ENCODE measurements at places on chromosomes 5 and 9.

- DNase-seq: no peak
Measured at GRCh38 chr9:129176701-129177442, 1.2 kb downstream of the IER5L start.

DNA sequence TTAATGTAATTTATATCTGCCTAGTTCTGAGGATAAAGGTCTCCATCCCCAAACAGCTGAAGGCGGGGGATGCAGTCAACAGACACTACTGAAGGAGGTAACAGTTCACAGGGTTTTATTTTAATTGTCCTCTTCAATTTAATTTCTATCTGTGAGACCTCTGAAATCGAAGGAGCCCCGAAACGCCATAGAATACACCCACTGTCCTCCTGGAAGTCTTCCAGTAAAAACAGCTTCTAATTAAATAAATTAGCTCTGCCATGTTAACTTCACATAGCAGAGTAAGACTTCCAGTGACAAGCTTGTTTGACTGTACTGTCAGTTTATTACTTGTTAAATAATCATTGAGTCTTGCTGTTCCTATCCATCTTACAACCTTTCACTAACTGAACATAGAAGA lies 193.5 kb downstream of the SEC61B start:
- DNase-seq: no peak

GRCh38 chr5:63323926-63324325 lies 638.3 kb downstream of the HTR1A start:
- DNase-seq: no peak

DNA sequence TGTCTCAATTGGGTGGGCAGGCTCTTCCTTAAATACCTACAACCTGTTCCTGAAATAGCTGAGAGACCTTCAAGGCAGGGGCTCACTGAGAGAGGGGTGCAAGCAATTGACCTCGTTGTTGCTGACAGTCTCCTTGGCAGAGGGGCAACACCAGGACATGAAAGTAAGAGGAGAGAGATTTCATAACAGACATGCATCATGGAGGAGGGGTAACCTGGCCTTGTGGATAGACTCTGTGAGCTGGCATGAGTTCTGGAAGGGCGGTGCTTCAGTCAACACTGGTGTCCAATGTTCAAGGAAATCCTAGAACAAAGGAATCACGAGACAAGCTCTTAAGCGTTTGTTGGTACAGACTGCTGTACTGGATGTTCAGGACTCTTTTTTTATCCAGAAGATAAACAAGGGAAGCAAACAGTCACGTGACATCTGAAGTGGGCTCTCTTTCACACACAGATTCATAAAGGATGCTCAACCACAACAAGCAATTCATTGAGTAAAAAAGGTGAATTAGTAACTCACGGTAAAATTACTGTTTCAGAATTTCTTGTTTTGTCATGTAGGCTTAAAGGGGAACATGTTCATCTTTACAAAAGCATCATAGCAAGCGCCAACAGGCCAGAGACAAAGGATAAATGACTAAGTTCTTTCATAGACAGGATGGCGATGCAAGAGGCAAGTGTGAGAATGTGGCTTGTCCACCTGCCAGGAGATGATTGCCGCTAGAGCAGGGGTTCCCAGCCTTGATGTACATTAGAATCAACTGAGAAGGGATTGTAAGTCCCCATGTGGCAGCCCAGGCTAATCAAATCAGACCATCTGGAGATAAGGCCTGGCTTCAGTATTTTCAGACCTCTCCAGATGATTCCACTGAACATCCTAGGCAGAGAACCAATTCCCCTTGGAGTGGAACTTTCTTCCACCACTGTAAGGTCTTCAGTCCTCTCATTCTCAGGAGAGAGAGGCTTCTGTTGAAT lies 20.7 kb downstream of the ANKRA2 start:
- DNase-seq: no peak

GRCh38 chr9:120383611-120383998 lies 196.4 kb downstream of the CDK5RAP2 start:
- DNase-seq: no peak

DNA sequence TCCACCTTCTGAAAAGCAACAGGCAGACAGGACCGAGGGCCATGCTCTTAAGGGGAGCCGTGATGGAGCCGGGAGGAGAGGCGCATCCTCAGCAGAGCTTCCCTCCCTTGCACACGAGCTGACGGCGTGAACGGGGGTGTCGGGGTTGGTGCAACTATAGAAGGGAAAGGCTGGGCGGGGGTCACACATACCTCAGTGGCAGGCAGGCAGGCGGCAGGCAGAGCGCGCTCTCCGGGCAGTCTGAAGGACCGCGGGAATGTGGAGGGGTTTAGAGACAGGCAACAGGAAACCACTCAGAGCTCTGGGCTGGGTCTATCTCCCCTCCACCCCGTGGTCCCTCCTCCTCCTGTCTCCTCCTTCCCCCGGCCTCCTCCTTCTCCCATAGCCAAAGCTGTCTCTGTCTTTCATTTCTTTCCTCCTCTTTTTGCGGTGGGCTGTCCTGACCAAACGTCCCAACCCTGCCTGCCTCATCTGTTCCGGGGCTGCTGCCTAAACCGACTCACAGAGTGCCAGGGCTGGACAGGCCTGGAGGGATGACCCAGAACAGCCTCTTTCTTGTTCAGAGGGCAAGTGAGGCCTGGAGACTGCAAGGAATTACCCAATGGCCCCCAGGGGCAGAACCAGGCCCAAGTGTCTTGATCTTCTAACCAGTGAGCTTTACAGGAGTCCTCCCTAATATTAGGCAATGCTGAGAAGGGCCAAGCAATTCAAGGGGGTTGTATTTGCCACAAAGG lies at the start of gene SPARC:
Gene SPARC, minus strand, starts transcription at position 242 of the 734 bp plus-strand sequence. CDS start 10,727 bp downstream, outside the sequence.
- no peak for DNase-seq

- no peak for DNase-seq
Measured at GRCh38 chr5:24742334-24742733, 97.6 kb upstream of the CDH10 start.

DNA sequence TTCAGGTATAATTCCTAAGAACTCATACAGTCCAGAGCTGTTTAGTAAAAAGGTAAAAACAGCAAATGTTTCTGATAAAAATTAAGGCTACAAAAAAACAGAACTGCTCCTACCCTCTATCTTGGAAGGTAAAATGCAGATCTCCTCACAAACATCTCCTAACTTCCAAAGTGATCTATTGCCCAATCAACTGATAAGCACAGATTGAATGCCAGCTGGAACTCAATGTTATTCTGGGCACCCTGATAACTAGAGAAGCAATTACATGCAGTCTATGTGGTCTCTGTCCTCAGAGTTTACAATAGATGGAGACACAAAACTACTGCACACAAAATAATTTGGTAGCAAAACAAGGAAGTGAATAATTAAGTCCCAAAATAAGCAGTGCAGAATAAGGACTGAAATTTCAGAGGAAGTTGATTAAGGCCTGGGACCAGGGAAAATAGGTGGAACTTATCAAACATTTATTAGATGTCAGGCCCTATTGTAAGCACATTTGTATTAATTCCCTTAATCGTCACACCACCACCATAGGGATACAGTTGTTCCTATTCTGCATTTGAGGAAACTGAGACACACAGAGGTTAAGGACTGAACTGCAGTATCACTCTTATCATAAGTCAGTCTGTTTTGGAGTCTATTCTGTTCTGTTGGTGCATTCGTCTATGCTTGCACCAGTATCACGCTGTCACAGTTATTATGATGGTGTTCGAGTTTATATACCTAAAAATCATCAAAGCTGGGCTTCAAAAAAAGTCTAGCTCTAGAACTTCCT lies 102.2 kb upstream of the TARS1 start:
- DNase-seq: no peak

DNA sequence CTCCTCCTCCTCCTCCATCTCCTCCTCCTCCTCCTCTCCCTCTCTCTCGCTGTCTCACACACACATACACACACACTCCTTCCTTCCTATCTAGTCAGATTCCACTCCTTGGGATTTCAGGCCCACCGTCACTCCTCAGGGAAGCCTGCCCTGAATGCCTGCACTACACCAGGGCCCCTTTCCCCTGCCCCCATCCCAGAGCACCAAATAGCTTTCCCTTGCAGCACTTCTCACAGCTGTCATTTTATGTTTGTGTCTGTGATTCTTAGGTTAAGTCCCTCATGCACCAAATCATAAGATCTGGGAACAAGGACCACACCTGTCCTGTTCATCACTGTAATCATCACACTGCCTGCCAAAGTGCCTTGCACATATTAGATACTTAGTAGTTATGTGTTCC lies 86.5 kb upstream of the GABRP start:
- no peak for DNase-seq

- DNase-seq: no peak
Measured at GRCh38 chr5:31995006-31995405, 179.1 kb downstream of the GOLPH3 start.

DNA sequence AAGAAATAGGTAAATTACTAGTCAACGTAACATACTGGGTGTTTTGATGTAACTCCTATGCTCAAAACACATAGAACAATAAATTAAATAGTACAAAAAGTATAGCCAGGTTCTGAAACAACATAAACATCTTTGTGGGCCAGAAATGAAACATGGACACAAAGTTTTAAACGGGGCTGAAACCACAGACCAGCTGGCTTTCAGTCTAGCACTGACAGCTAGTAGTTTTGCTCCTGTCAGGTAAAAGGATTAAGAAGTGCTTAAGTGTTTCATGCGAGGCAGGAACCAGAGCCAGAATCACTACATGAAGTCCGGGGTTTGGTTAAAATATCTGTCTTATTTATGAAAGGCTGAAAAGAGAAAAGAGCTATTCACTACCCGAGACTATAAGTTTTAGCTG lies 19.5 kb downstream of the DCAF10 start:
- no peak for DNase-seq

- DNase-seq: no peak
Measured at GRCh38 chr5:92908952-92909601, 671.9 kb downstream of the NR2F1-AS1 start.

- DNase-seq: no peak
Measured at GRCh38 chr5:61416010-61416409, 84.0 kb downstream of the ZSWIM6 start.

DNA sequence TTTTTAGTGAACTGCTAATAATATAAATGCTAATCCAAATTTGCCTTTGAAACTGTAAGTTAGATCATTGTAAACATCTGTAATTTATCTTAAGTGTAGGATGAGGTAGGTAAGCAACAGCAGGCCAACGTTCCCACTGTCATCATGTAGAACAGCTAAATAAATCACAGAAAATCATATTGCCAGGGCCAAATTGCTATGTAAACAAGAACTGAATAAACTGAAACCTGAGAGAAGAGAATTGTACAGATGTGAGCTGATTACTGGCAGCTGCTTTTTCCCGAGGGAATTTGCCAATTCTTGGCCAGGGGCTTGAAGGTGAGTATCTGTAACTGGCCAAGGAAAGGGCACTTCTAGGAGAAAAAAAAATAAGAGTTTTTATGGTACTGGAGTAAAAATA lies 97.6 kb downstream of the CDH10 start:
- no peak for DNase-seq

DNA sequence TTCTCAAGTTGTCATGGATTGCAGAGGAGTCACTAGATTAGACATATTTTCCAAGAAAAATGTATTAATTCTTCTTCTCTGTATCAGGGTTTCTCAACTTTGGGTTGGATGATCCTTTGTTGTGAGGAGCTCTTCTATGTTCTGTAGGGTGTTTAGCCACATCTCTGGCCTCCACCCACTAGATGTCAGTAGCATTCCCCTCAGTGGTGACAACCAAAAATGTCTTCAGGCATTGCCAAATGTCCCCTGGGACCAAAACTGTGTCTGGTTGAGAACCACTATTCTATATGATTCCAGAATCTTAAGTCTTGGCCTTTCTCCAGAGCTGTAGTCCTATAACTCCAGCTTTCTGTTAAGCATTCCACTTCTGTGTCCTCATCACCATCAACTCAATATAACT lies 220.9 kb downstream of the KIAA0825 start:
- no peak for DNase-seq

All from activated CD4-positive, CD25-positive, alpha-beta regulatory T cell (primary cell).